ENCODE measurements at places on chromosomes 4 and X. TPM values are rescaled to one million over a fixed set of nuclear protein-coding genes. Genes with fewer than 3 reads are reported as not detected.

Gene PDS5A
- 51.0 TPM for total RNA-seq

Gene PASD1
- not detected for total RNA-seq

Gene DYNLT3
- total RNA-seq, result 31.5 TPM

Gene PAGE5
- total RNA-seq, result not detected

Gene XAGE1A
- not detected for total RNA-seq

Gene PPP1R2C
- total RNA-seq, result not detected

Gene CTAG1A
- not detected for total RNA-seq

Gene UGDH
- 112 TPM for total RNA-seq

Gene TACR3
- not detected for total RNA-seq

Gene PDHA2
- total RNA-seq, result not detected

Gene XAGE2
- not detected for total RNA-seq

Gene RGN
- total RNA-seq, result 0.27 TPM

Gene TMPRSS11A
- total RNA-seq, result not detected

Gene EVC
- 33.7 TPM for total RNA-seq

Gene FAM114A1
- 167 TPM for total RNA-seq

Gene ANXA10
- total RNA-seq, result 0.85 TPM

Gene ETDC
- not detected for total RNA-seq

Gene NLGN4X
- total RNA-seq, result not detected

Gene FATE1
- total RNA-seq, result not detected
